ENCODE measurements at places on chromosomes 7 and 10.

DNA sequence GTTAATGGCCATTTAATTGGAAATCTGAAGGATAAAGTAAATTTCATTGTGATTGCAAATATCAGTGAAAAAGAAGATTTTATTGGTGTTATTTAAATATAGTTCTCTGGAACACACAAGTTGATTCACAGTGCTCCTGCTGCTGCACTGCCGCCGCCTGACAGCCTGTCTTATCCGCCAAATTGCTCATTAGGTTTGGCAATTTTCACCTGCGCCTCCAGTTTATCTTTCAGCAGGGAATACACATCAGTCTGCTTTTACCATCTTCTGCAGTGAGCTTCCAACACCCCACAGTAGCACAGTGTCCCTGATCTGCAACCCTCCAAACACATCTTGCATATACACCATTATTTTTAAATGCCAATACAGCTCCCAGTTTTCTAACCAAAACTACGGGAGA lies 308.3 kb downstream of the PARD3 start:
- DNase-seq: no peak

- no peak for DNase-seq
Observed at GRCh38 chr7:158388072-158388471, 199.6 kb downstream of the PTPRN2 start.

DNA sequence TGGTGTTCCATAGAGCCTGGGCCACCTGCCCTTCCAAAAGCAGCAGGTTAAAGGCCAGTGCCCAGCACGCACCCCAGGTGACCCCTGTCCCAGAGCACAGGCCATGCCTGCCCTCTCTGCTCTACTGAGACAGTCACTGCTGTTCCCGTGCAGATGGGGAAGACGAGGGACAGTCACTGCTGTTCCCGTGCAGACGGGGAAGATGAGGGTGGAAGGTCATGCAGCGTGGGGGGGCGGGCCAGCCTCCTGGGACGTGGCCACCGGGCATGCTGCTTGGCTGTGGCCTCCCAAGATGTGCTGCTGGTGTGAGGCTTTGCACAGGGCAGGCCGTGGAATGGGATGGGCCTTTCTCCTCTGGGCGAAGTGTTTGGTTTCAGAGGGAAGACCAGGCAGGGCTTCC lies 18.4 kb downstream of the LRRC27 start:
- DNase-seq: no peak

DNA sequence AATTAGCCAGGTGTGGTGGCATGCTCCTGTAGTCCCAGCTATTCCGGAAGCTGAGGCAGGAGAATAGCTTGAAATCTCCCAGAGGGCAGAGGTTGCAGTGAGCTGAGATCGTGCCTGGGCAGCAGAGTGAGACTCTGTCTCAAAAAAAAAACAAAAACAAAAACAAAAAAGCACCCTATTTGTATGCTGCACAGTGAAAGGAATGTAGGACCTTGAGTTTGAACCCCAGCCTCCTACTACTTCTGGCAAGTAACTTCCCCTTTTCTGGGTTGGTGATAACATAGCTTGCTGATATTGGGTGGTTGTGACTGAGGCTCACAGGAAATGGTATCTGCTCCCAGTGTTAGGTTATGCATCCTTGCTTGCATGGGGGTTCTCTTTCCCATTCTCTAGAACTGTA lies 205.3 kb downstream of the BUB3 start:
- no peak for DNase-seq

- DNase-seq: no peak
Observed at GRCh38 chr10:47043928-47044538, 132.8 kb downstream of the PTPN20 start.

- no peak for DNase-seq
Observed at GRCh38 chr10:27624941-27625340, 120.7 kb downstream of the MKX start.

DNA sequence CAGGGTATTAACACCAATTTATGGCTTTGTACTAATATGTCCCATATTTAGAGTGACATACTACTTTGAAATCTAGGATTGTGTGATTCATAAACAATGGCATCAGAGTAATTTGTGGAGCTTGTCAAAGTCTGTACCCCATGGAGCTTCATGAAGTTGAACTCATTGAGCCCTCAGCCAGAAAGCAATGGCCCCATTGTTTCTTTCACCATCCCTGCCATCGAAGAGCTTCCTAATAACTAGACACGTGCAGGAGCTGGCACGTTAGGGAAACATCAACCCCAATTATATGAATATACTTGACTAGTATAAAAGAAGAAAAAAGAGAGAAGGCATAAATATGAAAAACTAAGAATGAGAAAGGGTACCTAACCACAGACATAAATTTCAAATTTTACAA lies 206.6 kb downstream of the CXCL12 start:
- DNase-seq: no peak

GRCh38 chr7:64638822-64639221 lies 27.1 kb upstream of the ZNF107 start:
- no peak for DNase-seq

- no peak for DNase-seq
Observed at GRCh38 chr7:4742852-4743251, 32.6 kb upstream of the AP5Z1 start.

GRCh38 chr10:21715531-21716195 lies 181.6 kb downstream of the MLLT10 start:
- DNase-seq: no peak

- DNase-seq: no peak
Observed at GRCh38 chr10:11828682-11829284, 5.6 kb downstream of the PROSER2 start.

DNA sequence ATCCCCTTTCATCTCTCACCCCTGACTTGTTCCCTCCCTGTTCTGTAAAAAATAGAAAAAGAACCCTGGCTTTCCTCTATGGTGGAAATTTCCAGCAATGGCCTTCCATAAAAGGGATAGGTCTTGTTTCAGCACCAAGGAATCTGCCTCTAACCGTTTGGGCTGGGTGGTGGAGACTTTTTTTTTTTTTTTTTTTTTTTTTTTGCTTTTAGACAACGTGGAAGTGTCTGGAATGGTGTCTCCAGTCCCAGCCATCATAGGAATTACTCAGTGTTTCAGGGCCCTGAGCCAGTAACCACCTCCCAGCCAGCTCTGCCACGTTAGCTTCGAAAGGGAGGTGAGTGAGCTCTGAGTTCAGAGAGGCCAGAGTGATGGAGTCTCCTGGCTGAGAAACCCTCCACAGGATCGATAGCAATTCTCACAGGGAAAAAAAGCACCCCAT lies 97.3 kb upstream of the COL1A2 start:
- DNase-seq: no peak

GRCh38 chr10:22945934-22946673 lies 18.3 kb downstream of the ARMC3 start:
- no peak for DNase-seq

DNA sequence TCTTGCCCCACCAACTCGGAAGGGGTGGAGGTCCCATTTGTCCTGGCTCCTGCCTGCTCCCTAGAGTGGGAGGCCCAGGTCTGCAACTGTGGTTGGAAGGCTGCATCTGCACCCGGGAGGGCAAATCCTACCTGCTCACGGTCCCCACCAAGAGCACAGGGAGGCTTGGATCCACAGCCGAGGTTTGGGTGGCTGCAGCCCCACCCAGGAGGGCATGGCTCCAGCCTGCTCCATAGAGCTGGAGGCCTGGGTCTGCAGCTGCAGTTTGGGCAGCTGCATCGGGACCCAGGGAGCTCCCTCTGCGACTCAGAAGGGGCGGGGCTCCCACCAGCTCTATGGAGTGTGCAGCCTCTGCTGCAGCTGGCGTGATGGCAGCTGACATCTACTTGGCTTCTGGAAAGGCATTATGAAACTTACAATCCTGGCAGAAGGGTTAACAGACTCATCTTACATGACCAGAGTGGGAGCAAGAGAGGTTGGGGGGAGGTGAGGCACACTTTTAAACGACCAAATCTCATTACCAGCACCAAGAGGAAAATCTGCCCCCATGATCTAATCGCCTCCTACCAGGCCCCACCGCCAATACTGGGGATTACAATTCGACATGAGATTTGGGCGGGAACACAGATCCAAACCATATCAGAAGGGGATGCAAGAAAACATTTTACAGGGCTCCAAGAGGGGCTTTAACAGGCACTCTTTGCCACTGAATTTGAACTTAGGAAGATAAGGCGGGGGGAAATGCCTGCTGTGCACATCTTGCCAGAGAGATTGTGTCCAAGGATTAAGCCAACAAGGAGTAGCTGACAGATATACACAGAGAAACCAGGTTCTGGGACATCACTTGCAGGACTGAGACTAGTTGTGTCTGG lies 8.2 kb upstream of the BLVRA start:
- DNase-seq: no peak

DNA sequence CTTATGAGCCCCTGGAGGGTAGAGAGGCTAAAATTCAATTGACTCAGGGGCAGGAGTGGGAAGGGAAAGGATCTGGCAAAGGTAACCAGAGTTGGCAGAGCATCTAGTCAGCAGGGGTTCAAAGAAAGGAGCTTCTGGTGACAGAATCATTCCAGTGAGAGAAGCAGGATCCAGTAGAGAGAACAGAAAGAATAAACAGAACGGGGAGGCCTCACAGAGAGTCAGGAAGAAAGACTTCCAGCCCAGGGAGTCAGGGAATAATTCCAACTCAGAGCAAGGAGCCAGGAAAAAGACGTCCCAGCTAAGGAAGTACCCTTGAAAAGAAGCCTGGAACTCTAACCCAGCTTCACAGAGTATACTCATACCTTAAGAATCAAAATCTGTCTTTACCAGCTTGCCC lies 66.6 kb upstream of the CPXM2 start:
- no peak for DNase-seq

DNA sequence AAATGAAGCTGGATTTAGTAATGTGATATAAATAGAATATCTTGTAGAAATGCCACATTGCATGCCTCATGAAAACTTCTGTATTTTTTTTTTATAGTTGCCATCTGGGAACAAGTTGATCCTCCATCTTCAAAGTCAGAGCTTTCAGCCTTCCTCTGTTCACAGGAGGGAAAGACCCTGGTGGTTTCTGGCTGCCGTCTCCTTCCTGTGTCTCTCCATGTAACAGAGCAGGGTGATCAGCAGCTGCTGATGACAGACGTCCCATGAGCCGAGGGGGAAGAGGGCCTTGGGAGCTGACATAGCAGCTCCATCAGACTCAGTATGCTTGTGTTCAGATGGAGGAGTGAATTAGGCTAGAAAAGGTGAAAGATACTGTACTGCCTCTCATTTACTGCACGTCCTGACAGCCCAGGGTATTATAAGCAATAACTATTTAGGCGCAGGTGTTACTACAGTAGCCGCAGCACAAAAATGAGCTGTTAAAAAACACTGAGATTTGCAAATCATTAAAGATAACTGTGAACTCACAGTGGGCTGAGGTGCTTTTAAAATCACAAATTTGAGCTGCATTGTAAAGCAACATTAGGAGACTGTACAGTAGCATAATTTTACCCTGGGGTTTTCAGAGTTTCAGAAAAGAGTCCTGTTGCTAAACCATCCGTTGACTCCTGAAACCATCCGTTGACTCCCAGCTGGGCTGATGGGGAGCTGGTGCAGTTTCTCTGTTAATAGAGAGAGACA lies 103.3 kb downstream of the CFAP58 start:
- no peak for DNase-seq

- DNase-seq: no peak
Observed at GRCh38 chr7:47546733-47547494, 35.0 kb downstream of the TNS3 start.
